CD4-positive, alpha-beta T cell treated with Interleukin-10 for 1 hour (primary cell): ENCODE measurements at places on chromosomes 16 and 17.

DNA sequence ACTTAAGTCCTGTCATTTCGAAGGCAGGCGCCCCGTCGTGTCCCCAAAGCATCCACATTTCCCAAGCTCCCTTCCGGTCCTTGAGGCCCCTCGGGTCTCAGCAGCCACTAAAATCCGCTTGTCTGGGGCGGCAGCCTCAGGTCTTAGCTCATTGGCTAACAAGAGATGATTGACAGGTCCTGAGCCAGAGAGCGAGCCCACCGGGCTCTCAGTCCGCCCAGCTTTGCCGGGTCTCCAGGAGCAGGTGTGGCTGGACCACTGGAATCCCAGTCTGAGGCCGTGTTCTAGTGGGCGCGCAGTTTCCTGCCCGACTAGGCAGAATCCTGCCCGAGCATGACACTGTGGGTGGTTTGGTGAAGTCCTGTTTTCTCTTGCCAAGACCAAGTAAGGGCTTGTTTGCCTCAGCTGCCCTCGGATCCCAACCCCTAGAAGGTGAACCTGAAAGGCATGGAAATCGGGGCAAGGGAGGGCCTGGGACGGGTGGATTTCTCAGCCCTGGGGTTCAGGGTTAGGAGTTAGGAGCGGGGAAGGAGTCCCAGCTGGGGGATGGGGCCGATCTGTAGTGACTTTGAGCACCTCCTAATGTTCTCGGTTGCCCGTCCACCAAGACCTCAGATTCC, 42.8 kb downstream of the MRC2 start:
- no peak for DNase-seq

DNA sequence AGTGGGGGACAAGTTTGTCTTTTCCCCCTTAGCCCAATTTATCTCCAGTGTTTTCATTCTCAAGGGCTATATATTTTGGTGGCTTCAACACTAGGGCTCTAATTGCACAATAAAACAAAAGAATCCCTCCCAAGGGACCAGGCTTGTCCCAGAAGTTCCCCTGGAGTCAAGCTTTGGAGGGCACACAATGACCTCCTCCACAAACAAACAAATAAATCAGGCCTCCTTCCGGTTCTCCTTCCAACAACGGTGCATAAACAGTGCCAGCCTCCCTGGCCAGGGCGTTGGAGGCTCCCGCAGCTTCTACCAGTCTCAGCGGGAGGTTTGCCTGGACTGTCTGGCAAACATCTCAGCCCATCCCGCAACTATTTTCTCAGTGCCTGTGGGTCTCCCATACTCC, 188.0 kb upstream of the FOXF1 start:
- no peak for DNase-seq

DNA sequence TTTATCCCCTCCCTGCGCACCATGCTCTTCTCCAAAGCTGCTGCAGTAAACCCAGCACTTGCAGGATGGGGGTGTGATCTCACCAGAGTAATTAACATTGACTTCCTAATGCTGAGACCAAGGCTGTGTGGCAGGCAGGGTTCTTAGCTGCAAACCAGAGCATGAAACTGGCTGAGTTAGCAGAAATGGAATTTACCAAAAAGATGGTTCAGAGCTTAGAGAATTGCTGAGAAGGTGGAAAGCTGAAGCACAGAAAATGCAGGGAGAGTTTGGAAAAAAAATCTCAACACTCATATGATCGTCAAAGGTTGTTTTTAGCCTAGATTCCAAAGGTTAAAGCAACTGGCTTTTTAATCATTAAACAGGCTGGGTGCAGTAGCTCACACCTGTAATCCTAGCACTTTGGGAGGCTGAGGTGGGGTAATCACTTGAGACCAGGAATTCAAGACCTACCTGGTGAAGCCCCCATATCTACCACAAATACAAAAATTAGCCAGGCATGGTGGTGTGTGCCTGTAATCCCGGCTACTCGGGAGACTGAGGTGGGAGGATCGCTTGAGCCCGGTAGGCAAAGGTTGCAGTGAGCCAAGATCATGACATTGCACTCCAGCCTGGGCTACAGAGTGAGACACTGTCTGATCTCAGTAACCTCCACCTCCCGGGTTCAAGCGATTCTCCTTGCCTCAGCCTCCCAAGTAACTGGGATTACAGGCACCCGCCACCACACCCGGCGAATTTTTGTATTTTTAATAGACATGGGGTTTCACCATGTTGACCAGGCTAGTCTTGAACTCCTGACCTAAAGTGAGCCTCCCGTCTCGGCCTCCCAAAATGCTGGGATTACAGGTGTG, 6.0 kb upstream of the TXNDC11 start:
- DNase-seq: no peak

GRCh38 chr16:88983771-88984687, 7.0 kb upstream of the CBFA2T3 start:
- no peak for DNase-seq

DNA sequence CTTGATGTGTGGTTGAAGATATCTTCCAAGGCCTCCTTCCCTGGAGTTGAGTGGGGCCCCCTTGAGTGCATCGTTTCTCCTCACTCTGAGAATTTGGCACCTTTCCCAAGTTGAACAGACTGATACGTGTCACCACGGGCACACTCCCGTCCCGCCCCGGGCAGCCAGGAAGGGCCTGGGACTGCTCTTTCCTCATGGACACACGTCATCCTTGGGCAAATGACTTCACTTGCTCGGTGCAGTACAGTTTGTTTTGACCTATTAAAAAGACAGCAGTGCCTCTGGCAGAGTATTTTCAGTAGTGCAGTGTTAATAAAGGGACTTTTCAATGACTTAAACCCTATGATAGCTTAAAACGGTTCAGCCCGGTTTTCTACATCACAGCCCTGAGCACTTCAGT, 59.9 kb downstream of the SEC14L1 start:
- DNase-seq: no peak

GRCh38 chr17:7589204-7589868, 558 bp downstream of the SOX15 start:
- DNase-seq: peak; percentile 73

GRCh38 chr17:66829386-66829864, 5.5 kb upstream of the CACNG5 start:
- DNase-seq: peak; percentile 8
